Activated CD4-positive, CD25-positive, alpha-beta regulatory T cell (primary cell): ENCODE measurements at places on chromosomes 12 and 14.
A peak's percentile ranks its signal among the peaks of the same experiment; 100 is the strongest.

GRCh38 chr12:45498645-45499044 is 230.9 kb upstream of the ARID2 start:
- DNase-seq: no peak

DNA sequence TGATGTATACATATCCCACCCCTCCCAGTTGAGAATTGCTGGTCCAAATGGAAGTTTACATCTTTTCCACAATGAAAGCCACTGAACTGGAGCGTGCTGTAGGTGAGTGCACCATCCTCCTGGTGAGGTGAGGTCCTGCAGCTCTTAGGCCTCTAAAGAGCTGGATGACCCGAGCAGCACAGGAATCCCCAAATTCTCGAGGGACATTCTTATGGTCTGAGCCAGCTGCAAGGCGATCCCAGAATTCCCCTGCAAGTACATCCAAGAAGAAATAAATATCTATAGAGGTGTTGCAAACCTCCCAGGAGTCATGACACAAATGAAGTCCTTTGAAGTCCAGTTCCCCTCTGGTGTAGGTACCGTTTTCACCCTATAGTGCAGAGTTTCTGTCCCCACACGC is 24.0 kb downstream of the TMEM132C start:
- no peak for DNase-seq

- no peak for DNase-seq
These were observed 122.0 kb downstream of the PTCSC3 start for GRCh38 chr14:36054353-36055051.

DNA sequence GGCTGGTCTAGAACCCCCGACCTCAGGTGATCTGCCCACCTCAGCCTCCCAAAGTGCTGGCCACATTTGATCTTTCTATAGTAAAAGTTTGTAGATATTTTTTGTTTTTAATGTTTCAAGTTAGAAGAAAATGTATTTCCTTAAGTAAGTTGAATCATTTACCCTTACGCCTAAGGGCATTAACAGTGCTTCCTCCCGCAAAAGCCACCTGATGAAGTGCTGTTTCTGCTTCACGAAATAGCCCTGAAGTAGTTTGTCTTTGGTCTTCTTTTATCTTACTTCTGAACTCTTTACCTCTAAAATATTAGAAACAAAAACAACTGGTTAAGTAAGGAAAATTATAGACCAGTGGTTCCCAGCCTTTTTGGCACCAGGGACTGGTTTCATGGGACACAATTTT is 22.7 kb downstream of the PAWR start:
- DNase-seq: no peak

DNA sequence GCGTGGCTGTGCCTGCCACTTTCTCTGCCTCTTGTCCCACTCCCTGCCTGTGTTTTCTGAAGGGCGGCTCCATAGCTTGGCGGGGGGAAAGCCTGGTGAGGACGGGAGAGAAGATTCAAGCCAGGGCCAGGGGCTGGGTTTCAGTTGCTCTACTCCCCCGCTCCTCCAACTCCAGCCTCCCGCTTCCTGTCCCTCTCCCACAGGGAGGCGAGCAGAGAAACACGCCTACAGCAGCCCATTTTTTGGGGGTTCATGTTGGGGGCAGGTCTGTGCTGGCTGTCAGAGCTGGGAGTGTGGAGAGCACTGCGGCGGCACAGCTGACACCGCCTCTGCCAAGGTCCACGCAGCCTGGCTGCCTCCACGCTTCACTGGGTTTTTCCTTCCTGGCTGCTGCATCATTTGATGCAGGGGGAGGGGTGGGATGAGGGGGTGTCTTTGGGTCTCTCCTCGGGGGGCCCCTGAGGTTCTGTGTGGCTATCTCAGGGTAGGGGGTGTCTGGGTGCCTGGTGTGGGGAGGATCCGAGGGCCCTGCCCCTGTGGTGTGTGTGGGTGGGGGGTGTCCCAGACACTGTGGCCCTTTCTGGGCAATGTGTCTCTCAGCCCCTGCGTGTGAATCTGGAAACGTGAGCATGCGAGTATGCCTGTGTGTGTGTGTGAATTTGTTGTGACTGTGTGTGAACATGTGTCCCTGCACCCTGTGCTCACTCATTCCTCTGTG is 10.7 kb upstream of the KRT80 start:
- no peak for DNase-seq

GRCh38 chr14:70600382-70601157 is at the start of gene MED6:
MED6 (minus strand) TSS chr14:70600655; CDS start chr14:70600637, 18 bp downstream.
- peak; percentile 81 for DNase-seq

DNA sequence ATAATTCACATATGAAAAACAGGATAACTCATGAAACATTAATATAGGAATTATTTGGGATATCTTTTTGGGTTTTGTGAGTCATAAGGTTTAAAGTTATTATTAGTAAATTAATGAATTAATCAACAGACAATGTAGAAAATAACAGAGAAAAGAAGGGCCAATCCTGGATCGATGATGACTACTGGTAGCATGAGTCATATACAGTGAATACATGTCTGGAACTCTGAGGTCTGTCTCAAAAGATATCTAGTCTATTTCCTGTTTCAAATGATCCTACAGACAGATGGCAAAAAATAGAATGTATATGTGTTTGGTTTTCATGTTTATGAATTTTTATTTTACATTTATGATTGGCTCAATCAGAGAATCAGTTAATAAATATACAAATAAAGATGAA is 86.4 kb upstream of the RTL1 start:
- DNase-seq: no peak

DNA sequence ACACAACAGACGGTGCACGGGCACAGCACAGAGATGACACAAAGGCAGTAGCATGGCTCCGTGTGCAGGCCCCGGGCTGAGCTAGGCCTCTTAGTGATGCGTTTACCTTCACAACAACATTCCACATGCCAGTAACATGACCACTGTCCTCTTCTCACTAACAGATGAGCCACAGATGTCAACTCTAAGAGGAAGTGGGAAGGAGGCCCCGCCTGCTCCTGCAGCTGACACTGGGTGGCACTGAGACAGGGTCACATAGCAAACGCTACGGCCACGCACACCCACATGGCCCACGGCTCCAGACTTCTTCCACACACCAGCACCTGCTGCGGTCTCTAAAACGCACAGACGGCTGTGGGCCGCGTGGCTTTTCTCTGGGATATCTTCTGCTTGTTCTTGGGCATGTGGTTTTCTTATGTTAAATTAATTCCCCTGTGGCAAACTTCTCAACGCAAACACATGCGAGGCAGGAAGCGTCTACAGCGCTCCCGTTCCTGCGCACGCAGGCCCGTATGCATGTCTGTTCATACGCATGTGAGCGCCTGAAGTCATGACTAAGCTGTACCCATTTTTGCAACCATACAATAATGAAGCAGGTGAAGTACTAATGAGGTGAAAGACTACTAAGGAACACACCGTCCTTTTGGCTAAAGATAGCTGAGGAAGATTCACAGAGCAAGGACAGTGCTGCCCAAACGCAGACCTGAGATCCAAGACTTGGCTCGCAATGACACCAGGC is 26.8 kb downstream of the AMN start:
- no peak for DNase-seq

DNA sequence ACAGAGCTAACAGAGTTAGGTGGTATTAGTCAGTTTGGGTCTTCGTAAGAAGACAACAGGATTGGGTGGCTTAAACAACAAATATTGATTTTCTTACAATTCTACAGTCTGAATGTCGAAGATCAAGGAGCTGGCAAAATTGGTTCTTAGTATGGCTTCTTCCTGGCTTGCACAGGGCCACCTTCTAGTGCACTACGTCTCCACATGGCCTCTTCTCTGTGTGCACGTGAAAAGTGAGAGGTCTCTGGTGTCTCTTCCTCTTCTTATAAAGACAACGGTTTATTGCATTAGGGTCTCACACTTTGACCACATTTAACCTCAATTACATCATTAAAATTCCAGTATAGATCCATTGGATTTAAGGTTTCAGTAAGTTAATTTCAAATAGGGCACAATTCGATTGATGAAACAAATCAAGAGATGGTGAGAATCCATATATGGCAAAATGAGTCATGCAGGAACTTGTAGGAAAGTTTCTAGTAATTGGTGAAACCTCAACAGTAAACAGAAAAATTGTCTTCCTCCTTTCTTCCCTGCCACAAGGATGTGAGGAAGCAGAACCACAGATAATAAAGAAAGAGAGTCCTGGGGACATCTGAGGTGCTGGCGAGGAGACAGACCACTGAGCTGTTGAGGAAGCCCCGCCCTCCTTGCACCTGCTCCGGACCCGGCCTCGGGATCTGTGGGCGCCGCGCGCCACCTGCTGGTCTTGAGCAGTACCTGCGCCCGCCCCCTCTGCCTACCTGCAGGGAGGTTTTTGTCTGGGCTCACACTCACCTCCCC is 846.7 kb downstream of the TMEM121 start:
- peak; percentile 39 for DNase-seq
